DMS53 (cell line): ENCODE measurements at places on chromosomes 7 and 10.

DNA sequence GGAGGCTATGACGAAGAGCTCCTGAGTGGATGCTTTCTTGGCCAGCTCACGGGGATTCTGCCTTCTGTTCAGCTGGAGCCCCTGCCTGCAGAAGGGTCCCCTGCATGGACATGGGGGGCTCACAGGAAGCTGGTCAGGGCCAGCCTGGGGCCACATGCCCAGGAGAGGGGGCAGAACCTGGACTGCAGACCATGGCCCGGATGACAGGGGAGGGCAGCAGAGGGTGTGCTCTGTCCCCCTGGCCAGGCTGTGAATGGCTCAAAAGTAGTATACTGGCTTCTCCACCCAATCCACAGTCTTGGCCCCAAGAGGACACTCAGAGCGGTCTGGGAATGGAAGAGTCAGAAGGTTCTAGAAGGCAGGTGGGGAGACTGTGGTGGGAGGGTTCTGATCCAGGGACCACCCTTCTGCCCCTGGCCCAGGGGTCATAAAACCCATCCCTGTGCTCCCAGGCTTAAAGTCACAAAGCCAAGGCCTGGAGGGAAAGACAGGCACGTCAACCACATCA, 40.3 kb downstream of the PPIF start:
- no peak for DNase-seq

- DNase-seq, result no peak
These were observed 7.6 kb upstream of the TMEM248 start for GRCh38 chr7:66913118-66914037.

GRCh38 chr7:32611201-32612099, 116.2 kb downstream of the AVL9 start:
- no peak for DNase-seq

DNA sequence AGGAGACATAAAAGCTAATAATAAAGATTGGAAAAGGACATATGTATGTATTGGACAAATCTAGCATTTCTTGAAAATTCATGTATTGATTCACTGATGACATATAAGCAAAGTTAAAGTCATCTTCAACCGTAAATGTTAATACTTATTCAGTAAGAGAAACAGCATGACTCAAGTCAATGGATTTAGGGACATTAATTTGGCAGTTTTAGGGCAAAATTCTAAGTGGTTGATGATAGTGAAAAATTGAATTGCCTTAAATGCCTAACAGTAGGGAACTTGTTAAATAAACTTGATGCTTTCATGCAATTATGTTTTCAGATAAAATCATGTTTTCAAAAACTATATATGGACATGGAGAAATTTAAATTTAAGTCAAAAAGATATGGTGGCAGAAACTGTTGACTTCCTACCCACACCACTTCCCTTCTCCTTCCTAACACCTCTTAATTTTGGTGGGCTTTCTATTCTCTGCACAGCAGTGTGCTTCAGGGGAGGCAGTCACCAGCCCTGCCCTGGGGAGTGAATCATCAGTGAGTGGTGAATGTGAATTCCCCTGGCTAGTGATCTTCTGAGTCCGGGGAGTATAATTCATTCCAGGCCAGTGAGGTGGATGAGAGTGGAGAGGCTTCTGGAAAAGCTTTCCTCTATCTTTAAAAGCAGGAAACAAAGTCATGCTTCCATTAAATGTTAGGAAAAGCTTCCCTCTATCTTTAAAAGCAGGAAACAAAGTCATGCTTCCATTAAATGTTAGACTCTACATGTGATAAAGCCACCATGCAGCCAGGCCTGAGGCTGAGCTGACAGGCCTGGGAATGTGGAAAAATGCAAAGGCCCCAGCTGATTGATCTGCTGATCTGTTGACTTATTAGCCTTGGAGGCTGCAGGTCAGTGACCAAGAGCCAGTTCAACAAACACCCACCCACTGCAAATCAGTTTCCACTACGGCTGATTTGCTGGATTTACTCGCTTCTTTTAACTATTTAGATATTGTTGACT, 25.2 kb upstream of the ITGB1 start:
- DNase-seq, result peak; percentile 10

GRCh38 chr7:153091477-153091876, 331.9 kb downstream of the ACTR3B start:
- DNase-seq, result no peak

DNA sequence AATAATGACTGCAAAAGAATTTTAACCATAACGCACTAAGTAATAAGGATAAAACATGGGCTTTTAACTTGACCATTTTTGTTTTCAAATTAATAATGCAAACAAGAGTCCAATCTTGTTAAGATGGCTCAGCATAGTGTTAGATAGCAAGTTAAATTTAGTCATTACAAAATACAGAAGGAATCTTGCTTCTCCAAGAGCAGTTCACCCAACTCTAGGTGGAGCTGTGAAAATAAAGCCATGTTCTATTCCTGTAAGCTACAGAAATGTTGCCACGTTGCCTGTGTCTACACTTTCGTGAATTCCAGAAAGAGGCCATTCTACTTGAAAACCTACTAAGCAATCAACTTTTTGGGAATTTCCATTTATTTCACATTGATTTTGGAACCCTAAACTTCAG, 191.9 kb downstream of the SFMBT2 start:
- no peak for DNase-seq

GRCh38 chr10:131876017-131876416, 24.8 kb upstream of the PPP2R2D start:
- no peak for DNase-seq

DNA sequence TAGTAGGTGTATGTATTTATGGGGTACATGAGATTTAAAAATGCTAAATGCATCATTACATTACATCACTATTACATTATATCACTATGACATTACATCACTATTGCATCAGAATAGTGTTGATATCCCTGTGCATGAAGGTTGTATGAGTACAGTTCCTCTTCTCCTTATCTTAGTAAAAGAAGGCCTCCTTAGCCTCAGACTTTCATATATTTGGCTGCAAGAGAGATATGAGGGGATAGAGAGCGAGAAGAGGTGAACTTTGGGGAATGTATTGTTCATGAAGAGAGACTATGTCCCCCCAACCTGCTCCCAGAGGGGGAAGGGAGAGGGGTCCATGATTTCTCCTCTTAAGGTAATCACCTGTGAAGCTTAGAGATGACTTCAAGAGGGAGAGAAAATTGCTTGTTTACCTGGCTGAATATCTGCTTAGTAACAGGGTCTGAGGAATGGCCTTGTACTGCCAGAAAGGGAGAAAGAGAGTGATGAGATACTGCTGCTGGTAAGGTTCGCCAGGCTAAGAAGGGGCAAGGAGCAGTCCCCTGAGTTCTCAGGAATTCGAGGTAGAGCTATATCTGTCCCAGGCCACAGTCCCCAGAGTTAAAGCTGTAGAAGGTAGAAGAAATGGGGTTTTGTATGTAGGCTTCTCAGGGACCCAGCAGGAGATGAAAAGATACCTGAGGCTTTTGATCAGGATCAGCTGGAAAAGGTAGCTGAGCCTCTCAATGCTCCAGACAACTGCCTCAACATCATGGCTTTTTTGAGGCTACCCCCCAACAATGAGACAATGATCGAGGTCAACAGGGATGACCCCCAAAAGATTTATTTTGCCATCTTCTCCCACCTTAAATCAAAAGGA, 168.4 kb upstream of the WNT16 start:
- DNase-seq, result no peak

- peak; percentile 41 for DNase-seq
These were observed 25.8 kb downstream of the ASZ1 start for GRCh38 chr7:117401293-117402002.

GRCh38 chr10:109770663-109771062, 152.6 kb downstream of the XPNPEP1 start:
- no peak for DNase-seq

DNA sequence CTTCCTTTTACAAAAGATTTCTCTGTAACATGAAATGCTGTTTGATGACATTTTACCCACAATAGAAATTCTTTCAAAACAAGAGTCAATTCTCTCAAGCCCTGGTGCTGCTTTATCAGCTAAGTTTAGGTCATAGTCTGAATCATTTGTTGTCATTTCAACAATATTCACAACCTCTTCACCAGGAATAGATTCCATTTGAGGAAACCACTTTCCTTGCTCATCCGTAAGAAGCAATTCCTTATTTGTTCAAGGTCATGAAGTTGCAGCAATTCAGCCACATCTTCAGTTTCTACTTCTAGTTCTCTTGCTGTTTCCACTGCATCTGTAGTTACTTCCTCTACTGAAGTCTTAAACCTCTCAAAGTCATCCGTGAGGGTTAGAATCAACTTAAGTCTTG, 315.3 kb downstream of the TYW1 start:
- no peak for DNase-seq

GRCh38 chr7:69775231-69775771, 177.0 kb downstream of the AUTS2 start:
- no peak for DNase-seq

- DNase-seq, result no peak
These were observed 69.1 kb downstream of the ICA1 start for GRCh38 chr7:8192897-8193296.

GRCh38 chr7:30705008-30705407, 22.8 kb upstream of the CRHR2 start:
- no peak for DNase-seq

- no peak for DNase-seq
These were observed 233.6 kb downstream of the PRPF18 start for GRCh38 chr10:13820119-13820963.

- DNase-seq, result no peak
These were observed 84.7 kb downstream of the GPR26 start for GRCh38 chr10:123750901-123751300.

DNA sequence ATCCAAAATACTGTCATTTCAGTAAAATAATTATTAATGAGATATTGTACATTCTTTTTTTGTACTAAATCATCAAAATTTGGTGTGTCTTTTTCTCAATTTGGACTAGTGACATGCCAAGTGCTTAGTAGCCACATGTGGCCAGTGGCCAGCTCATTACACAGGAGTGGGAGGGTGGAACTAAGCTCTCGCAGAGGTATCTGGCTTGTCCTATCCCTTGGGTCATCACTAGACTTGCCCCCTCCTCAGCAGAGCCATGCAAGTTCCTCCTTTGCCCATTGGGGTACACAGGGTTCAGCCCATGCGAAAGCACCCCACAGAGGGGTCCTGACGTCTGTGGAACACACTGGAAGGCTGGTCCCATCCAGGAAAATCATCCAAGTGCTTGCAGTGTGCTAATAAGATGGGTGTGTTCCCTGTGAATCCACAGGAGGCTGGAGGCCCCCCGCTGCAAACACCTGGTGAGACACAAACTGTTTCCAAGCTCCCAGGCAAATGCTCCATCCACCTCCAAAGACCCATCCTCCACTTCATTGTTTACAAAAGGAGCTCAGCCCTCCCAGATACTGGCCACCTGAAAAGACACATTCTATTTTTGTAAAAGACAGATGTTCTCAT, 1.3 kb downstream of the ARHGAP22 start:
- no peak for DNase-seq

DNA sequence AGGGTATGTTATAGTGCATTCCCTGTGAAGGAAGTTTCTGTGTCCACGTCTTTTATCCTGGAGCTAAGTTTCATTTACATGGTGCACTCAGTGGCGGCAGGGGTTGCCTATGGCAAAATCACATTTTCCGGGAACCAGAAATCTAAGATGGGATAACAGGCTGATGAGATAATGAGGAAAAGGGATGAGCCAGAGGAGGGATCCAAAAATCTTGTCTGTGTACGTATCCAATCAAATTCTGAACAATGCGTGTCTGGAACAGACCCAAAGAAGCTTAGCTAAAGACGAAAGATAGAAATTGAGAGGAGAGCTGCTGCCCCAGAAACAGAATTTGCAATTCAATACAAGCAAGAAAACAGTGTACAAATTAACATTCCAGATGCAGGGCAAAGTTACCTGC, 16.1 kb downstream of the LANCL2 start:
- no peak for DNase-seq

DNA sequence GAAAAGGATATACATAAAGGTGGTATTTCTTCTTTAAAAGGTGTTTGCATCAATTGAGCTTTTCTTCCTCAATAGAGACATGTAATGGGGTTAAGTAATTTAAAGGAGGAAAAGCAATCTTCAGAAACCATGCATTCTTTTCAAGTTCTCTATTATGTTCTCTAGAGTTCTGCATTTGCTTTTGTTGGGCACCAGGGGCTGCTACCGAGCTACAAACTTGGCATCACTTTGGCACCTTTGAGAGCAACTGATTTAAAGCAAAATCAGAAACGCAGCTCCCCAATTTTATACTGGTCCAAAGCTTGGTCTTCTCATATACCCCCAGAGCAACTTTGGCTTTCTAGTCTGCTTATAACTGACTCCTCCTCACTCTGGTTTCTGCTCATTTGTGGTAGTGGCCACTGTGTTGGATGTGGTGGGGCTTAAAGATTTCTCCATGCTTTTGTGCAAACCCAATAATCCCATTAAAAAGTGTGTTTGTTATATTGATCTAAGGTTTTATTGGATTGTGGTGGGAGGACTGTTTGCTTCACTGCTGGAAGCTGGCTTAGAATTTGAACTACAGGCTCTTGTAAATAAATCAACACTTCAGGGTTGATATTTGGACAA, 712.1 kb downstream of the PHTF2 start:
- DNase-seq, result peak; percentile 78

DNA sequence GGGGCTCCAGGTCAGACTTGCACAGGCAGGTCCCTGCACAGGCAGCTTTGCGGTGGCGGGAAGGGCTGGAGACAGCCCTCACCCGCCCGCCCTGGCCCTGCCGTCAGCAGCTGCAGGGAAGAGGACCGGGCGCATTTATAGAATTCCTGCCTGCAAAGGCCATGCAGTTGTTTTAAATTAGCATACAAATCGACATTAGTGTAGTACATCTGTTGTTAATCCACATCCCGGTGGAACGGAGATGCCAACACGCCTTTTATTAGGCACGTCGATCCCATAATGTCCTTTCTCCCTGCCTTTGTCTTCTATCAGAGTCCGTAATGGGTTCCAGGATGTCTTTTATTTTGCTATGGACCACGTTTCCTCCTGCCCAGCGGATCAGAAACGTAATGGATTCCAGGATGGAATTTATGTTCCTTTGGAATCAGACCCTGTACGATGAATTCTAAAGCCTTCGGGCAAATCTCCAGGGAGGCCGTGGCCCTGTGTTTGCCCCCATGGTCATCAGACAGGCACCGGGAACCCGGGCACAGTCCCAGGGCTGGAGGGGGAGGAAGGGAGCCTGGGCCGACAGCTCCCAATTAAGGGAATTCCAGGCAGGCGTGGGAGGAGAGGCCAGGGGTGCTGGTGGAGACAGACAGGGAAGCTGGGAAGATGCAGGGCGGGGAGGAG, 123.9 kb downstream of the COL26A1 start:
- DNase-seq, result no peak

DNA sequence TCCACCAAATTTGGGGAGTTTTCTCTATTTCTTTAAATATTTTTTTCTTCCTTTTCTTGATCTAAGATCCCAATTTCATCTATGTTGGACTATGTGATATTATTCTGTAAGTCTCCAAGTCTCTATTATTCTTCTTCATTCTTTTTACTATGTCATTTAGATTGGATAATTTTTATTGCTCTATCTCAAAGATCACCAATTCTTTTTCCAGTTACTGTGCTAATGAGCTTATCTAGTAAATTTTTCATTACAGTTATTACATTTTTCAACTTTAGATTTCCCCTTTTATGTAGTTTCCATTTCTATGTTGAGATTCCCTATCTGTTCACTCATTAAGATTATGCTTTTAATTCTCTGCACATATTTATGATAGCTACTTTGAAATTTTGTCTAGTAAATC, 131.6 kb upstream of the NAMPT start:
- DNase-seq, result no peak

GRCh38 chr7:18541181-18541870, 45.8 kb downstream of the HDAC9 start:
- no peak for DNase-seq

GRCh38 chr10:69405221-69405620, 11.5 kb downstream of the TACR2 start:
- DNase-seq, result no peak

GRCh38 chr10:124240839-124241291, 147.5 kb upstream of the CHST15 start:
- DNase-seq, result no peak

- no peak for DNase-seq
These were observed 33.5 kb downstream of the LYZL2 start for GRCh38 chr10:30596013-30596412.
